T-helper 1 cell (primary cell): ENCODE measurements at places on chromosomes 6 and 20.
A peak's percentile ranks its signal among the peaks of the same experiment; 100 is the strongest.

- no peak for DNase-seq
These were observed 19.4 kb downstream of the SERPINB9 start for GRCh38 chr6:2883673-2884072.

- no peak for DNase-seq
These were observed 2.9 kb upstream of the CHRNA4 start for GRCh38 chr20:63363981-63364561.

GRCh38 chr20:39338469-39339376 lies 376.6 kb downstream of the DHX35 start:
- DNase-seq: no peak

GRCh38 chr6:163288915-163289314 lies 125.6 kb upstream of the QKI start:
- no peak for DNase-seq

DNA sequence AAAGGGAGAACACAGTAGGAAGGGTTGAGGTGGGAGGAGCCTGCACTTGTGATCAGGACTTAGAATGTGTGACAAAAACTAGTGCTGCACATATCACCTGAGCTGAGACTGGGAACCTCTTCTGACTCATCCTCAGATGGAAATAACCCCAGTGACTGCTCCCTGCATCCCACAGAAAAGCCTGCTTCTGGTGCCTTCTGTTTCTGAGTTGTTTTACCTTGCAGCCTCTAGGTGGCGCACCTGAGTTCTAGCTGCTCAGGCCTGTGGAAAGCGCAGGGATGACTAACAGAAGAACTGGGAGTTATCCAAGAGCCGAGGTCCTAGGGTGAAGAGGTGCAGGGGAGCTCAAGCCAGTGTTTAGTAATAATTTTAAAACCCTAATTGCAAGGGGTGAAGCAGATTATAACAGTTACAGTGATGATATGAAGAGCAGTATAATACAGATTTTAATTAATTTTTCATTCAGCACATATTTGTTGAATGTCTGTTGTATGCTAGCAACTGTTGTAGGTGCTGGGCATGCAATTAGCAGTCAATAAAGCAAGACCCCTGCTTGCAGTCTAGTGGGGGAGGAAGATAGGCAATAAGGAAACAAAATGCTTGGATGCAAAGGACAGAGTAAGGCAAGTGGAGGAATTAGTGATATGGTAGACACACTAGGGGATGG lies 302.5 kb downstream of the DHX35 start:
- no peak for DNase-seq

- DNase-seq: no peak
These were observed 293.9 kb downstream of the QKI start for GRCh38 chr6:163708466-163708865.

- DNase-seq: no peak
These were observed 132.0 kb upstream of the EEF1E1 start for GRCh38 chr6:8234321-8234720.

DNA sequence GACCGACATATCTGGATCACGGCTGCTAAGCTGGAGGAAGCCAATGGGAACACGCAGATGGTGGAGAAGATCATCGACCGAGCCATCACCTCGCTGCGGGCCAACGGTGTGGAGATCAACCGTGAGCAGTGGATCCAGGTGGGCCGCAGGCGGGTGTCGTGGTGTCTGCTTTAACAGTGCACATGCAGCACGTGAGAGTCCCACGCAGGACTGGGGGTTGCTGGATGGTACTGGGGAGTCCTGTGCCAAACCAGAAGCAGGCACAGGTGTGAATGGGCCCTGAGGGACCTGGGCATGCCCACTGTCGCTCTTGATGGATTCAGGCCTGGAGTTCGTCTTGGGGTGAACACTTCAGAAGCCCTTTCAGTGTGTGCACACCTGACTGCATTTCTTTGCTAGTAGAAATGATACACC lies 24.6 kb upstream of the C20orf204 start:
- DNase-seq: no peak

GRCh38 chr6:111872401-111873177 lies 663 bp downstream of the FYN start:
- peak; percentile 72 for DNase-seq

GRCh38 chr6:155132617-155133016 lies 131.2 kb upstream of the CLDN20 start:
- no peak for DNase-seq

DNA sequence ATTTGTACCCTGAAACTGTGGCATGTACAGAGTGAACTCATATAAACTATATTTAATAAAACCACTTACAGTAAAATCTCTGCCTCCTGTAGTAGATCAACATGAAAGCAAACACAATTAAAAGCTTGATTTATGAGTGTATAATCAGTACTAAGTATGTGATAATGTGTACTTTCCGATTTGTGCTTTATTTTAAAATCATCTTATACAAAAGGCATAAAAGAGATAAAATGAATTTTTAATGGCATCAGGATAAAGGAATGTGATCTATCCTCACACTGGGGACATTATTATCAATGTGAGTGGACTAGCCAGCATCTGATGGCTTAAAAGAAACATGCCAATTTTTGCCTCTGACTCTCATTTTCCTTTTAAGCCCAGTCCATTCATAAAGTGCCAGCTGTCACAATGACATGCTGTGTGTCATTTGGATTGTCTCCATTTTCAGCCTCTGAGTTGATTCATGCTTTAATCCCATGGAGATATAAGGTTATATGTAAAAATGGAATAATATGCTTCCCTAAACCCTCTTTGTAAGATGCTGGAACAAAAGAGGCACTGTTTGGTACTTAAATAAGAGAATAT lies 831.6 kb upstream of the EYS start:
- DNase-seq: no peak

- no peak for DNase-seq
These were observed 18.2 kb downstream of the FOXF2 start for GRCh38 chr6:1407499-1407990.

- DNase-seq: no peak
These were observed 411.1 kb upstream of the HTR1E start for GRCh38 chr6:86526238-86526637.

DNA sequence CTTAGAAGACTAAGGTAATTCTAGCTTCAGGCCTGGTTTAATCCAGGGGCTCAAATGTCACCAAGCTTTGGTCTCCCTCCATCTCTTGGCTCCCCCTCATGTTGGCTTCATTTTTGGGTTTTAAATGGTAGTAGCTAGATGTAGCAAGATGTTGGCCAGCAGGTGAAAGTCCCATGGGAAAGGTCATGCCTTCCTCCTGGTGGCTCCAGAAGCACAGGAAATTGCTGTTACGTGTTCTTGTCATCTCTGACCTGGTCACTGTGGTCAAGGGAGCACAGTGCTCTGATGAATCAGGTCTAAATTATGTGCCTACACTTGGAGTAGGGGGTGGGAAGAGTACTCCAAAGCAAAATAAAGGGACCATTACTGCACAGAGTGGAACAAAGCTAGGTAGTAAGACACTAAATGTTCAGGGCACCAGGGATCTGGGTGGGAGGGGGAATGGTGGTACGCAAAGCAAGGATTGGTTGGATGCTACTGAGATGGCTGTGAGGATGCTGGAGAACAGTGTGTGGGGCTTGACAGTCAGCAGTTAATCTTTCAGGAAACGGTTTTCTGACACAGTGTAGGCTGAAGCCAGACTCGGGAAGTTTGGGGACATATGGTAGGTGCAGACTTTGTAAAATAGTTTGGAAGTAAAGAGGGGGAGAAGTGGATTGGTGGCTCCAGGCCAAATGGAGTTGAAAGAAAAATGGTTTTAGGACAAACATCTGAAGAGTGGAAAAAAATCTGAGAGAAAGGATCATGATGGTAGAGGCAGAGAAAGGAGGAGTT lies 30.1 kb downstream of the CDS2 start:
- DNase-seq: no peak

- no peak for DNase-seq
These were observed 19.1 kb downstream of the MDFI start for GRCh38 chr6:41657131-41658094.

- no peak for DNase-seq
These were observed 253.8 kb downstream of the TBC1D7 start for GRCh38 chr6:13074415-13075140.

- DNase-seq: no peak
These were observed 72.2 kb upstream of the FUCA2 start for GRCh38 chr6:143583542-143584327.

DNA sequence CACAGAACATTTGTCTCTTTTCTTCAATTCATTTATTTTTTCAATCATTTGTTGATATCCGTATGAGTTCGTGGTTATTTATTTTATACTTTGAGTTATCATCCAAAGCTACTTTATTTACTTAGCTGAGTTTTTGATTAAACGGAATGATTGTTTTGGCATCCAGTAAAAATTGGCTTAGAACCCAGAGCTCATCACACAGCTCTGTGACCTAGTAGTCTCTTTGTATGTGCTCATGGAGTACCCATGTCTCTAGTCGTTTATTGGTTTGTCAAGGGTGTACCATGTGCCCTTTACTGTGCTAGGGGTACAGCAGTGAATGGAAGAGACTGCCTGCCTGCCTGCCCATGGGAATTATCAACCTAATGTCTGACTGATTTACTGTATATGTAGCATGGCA lies 142.2 kb downstream of the MYLK4 start:
- no peak for DNase-seq

DNA sequence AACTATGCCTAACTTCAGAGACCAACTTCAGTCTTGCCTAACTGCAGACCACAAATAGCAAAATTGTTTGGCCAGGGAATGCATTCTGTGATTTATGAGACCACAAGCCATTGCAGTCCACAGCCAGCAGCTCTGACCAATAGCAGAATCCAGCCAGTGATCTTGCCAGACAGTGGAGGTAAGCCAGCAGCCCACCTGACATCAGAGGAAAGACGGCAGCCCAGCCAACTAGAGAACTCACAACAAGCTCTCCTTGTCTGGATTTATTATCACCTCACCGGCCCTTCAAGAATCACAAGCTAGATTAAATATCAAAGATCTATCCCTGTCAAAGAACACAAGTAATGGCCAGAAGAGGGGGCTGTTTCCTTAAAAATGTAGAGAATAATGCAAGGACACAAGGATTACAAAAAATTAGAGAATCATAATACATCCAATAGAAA lies 66.5 kb upstream of the SLC35F1 start:
- peak; percentile 9 for DNase-seq

DNA sequence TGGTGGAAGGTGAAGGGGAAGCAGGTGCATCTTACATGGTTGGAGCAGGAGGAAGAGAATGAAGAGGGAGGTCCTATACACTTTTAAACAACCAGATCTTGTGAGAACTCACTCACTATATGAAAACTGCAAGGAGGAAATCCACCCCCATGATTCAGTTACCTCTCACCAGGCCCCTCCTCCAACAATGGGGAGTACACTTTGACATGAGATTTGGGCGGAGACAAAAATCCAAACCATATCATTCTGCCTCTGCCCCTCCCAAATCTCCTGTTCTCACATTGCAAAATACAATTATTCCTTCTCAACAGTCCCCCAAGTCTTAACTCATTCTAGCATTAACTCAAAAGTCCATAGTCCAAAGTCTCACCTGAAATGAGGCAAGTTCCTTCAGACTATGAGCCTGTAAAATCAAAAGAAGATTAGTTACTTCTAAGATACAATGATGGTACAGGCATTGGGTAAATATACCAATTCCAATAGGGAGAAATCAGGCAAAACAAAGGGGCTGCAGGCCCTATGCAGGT lies 60.5 kb downstream of the EDN1 start:
- DNase-seq: no peak

DNA sequence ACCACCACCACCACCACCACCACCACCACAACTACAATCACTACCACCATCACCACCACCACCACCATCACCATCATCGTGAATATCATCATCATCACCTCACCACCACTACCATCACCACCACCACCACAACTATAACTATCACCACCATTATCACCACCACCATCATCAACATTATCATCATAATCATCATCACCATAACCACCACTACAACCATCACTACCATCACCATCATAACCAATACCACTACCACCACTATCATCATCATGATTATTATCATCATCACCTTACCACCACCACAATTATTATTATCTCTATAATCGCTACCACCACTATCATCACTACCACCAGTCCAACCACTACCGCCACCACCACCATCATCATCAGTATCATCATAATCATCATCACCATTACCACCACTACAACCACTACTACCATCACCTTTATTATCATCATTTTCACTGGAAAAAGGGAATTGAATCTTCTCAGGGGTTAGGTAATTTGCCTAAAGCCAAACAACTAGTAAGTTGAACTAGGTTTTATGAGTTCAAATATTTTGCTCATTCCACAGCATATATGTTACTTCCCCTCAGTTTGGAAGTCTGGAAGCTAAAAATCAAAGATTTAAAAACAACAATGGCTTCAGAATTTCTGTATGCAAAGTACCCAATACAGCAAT lies 8.3 kb downstream of the RIPOR2 start:
- DNase-seq: peak; percentile 48

- no peak for DNase-seq
These were observed 962.7 kb downstream of the GRIK2 start for GRCh38 chr6:102356170-102356569.

DNA sequence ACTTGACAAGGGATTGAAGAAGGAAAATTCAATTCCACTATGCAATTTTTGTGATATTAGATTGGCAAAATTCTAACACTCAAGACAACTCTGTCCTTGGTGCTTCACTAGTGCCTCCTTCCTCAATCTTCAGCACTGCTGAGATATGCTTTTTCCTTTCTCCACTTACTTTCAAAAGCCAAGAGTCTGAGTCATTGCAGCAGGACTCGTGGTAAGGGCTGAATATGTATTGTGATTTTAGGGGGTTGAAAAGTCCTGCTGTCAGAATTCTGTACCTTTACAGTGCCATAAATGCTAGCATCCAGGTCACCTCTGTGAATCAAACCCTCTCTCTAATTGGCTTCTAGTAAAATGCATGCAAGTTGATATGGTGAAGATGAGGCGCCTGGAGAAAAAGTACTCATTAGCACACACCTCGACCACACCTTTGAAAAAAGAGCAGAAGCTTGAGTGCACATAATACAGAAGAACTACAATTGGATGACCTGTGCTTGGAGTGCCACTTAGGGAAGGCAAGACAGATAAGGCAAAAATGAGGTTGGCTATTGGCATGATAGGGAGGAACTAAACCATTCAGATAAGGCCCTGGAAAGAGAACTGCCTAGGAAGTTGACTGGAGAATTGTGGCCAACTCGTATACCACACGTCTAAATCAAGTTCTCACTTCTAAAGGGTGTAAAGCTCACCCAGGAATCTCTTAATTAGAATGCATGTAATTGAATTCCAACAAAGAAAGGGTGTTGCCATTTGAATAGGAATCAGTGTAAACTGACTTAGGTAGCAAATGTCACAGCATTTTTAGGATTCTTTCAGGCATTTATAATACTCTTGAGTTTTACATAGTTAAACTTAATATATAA lies 43.6 kb upstream of the FAM83B start:
- no peak for DNase-seq

- DNase-seq: no peak
These were observed 160.3 kb downstream of the KIF16B start for GRCh38 chr20:16412906-16413305.
